ENCODE measurements at places on chromosomes 5 and 9.
A peak's percentile ranks its signal among the peaks of the same experiment; 100 is the strongest.

DNA sequence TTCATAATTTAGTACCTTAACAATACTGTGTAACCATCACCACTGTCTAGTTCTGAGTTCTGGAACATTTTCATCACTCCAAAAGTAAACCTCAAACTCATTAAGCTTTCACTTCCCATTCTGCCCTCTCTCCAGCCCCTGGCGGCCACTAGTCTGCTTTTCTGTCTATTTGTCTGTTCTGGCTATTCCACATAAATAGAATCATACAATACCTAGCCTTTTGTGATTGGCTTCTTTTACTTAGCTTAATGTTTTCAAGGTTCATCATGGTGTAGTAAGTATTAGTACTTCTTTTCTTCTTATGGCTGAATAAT is 138.7 kb downstream of the RAPGEF6 start:
- DNase-seq, result no peak

- DNase-seq, result peak; percentile 33
Measured at GRCh38 chr5:123000731-123001130, 35.8 kb downstream of the PPIC start.

- no peak for DNase-seq
Measured at GRCh38 chr5:35338157-35338453, 107.8 kb upstream of the PRLR start.

DNA sequence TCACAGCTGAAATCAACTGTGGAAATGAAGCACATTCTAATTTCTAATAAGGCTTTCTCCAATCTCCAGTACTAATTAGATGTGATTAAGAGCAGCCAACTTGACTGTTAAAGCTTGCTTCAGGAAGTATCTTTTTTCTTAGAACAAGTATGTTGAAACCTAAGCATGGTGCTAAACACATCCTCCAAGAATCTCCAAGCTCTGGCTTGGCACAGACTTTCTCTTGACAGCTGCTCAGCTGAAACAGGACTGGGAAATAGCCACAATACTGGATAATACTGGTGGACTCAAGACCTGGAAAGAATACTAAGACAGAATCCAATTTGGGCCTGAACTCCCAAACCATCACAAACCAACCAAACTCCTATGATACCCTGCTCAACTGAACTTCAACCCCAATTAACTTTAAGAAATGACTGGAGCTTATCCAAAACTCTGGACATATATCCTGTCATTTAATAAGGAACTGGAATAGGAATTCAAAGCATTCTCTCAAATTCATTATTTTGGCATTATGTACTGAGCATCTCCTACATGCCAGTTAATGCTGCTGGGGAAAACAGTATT is 16.2 kb downstream of the PRKAA1 start:
- no peak for DNase-seq

Data from NCI-H187 treated with DMSO at 0.1 percent for 48 hours (cell line).